ENCODE measurements at places on chromosomes 2 and 18.

- DNase-seq: no peak
Measured at GRCh38 chr18:46013484-46014189, 46.5 kb upstream of the EPG5 start.

GRCh38 chr2:230505162-230505561, 89.2 kb downstream of the SP100 start:
- DNase-seq: no peak

DNA sequence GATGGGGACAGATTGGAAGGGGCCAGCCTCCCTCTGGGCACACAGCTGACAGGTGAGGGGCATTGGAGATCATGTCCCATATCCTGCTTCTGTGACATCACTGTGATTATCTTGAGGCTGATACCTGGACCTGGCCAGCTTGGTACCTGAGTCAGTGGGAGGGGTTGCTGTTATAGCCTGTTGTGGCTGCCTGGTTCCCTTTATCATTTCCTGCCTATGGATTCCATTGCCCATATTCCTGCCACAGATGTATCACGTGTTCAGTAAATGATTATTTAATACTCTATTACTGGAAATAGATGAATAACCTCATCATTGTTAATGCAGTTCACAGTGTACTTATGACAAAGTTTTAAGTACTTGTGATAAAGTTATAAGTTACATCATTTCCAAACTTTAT, 7.8 kb upstream of the SCYGR1 start:
- DNase-seq: no peak

GRCh38 chr2:10446631-10447030, 1.5 kb downstream of the ODC1 start:
- peak; percentile 41 for DNase-seq

- DNase-seq: no peak
Measured at GRCh38 chr18:31267823-31268481, 50.0 kb upstream of the DSG1 start.

- DNase-seq: no peak
Measured at GRCh38 chr2:165239230-165239629, at the start of gene SCN2A. Gene SCN2A, plus strand, starts transcription at chr2:165239414. Its CDS starts 56,410 bp downstream, at chr2:165295824.

GRCh38 chr2:134792186-134792585, 46.2 kb upstream of the ACMSD start:
- no peak for DNase-seq

DNA sequence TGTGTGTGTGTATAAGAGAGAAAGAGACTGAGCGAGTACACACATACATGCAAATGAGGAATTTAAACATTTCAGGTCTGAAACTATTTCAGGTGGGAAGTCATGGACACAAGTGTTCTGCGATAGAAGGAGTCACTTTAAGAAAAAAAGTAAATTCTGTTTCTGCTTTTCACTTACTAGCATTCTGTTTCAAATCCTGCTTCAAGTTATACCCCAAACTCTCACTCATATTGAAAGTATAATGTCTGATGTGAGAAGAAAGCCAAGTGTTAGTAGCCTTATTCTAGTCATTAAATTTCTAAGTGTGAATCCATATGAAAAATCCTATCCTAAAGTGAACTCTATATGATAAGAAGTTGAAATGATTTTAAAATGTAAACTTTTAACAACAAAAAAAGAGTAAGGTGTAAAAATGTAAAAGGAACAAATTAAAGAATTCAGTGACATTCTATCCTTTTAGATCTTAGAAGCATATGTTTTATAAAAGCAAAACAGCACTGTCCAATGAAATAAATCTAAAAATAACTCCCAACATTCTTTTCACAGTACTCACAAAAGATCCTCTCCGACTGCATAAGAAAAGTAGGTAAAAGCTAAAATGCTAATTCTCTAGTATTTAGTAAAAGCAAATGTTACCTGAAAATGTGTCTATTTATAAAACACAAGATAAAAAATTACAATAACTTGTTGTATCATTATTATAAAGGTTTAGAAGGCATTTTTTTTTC, 570.6 kb downstream of the ZEB2 start:
- DNase-seq: no peak

DNA sequence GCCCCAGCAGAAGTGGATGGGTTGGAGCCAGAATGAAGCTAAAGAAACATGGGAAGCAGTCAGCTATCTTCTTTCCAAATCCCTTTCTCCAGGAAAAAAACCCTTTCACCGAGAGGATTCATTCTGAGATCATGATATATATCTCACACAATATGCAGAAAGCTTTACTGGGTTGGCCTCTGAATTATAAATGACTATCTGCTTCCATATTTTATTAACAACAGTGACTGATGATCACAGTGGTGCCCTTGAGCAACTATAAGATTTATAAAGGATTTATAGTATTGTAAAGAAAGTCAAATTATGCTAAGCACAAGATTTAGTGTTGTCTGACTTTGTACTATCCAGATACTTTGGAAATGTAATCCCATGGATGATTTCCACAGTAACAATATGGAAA, 180.3 kb downstream of the KCNE4 start:
- DNase-seq: no peak

DNA sequence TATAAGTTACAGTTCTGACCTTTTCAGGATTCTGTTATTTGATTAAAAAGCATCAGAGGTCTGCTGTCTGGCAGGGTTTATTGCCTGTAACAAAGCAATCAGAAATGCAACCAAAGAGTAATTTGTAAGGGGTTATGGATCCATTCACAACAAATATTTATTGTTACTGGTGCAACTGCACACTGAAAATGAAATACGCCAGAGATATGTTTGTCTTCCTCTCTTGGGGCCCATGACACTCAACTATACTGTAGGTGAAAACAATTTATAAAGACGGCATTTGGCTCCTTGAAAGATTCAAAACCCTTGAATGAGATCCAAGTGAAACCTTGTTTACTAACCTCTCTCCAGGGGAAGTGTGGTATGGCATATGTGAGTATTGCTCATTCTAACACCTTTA, 452.2 kb downstream of the MBD2 start:
- no peak for DNase-seq

GRCh38 chr2:137912371-137912770, 51.9 kb upstream of the HNMT start:
- DNase-seq: no peak

DNA sequence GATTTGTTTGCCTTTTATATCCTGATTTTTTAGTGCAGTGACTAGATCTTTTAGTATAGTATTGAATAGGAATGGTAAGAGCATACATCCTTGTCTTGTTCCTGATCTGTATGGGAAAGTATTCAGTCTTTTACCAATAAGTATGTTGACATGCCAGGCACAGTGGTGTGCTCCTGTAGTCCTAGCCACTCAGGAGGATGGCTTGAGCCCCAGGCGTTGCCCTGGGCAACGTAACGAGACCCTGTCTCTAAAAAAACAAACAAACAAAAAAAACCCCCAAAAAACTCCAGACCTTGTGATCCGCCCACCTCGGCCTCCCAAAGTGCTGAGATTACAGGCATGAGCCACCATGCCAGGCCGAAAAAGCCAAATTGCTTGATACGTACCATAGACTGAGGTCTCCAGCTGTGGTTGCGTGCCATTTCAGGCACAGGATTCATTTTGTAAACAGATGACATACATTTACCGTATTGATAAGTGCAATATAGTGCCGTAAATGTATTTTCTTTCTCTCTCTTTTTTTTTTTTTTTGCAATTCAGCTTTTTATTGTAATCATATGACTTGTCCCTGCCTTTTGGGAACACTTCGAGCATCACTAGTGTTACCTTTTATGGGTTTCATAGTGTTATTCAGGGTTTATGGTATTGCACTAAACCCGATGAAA, 18.5 kb downstream of the BIRC6 start:
- no peak for DNase-seq

- no peak for DNase-seq
Measured at GRCh38 chr2:82780050-82780449, 1679.0 kb downstream of the SUCLG1 start.

- DNase-seq: no peak
Measured at GRCh38 chr2:236731767-236732580, 162.3 kb downstream of the ACKR3 start.

DNA sequence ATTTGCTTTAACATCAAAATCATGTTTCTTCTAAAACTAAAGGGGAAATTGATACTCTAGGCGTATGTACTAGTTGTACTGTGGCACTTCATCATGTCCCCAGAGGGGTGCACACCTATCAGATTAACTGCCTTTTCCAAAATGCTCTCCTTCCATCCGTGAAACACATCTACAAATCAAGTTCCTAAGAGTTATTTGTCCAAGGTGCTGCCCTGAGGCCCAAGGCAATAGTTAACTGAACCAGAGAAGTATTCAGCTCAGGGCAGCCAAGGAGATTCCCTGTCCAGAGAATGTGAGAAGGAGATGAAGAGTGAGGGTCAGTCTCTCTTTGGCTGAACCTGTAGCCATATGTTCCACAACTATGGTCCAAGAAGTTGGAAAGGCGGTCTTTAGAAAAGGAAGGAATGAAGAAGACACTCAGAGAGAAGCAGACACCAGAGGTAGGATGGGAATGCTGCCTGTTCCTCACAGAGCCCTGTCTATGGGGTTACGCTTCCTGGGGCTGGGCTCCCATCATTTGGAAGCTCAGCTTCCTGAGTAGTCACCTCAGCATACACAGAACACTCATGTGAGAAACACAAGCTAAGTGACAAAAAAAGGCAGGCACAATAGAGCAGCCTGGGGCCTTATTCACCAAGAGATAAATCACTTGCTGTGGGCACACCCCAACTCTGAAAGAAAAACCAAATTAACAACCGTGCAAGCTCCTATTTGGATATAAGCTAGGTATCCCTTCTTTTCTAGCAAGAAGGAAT, 55.6 kb downstream of the ANKRD44 start:
- no peak for DNase-seq

DNA sequence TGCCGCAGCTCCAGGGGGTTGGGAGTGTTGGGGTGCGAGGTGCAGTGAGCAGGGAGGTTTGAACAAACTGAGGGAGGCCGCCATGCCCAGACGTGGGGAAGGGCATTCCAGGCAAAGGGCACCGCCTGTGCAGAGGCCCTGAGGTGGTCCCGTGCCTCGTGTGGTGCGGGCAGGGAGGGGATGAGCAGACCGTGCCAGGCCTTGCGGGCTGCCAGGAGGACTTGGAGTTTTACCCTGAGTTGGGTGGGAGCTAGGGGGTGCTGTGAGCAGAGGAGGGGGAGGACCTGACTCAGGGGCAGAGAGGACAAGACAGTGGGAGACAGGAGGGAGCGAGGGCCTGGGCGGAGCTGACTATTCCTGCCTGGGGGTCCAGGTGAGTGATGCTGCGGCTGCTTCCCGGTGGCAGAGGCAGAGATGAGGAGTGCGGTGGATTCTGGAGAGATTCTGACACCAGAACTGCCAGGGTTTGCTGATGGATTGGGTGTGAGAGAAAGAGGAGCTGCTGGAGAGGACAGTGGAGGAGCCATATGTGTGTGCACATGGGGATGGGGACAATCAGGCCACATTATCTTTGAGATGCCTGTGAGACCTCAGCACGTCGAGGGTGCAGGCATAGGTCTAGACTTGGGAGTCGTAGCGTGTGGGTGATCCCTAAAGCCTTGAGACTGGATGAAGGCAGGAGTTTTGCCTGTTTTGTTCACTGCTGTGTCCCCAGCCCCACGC, 23.4 kb downstream of the ZAP70 start:
- no peak for DNase-seq

DNA sequence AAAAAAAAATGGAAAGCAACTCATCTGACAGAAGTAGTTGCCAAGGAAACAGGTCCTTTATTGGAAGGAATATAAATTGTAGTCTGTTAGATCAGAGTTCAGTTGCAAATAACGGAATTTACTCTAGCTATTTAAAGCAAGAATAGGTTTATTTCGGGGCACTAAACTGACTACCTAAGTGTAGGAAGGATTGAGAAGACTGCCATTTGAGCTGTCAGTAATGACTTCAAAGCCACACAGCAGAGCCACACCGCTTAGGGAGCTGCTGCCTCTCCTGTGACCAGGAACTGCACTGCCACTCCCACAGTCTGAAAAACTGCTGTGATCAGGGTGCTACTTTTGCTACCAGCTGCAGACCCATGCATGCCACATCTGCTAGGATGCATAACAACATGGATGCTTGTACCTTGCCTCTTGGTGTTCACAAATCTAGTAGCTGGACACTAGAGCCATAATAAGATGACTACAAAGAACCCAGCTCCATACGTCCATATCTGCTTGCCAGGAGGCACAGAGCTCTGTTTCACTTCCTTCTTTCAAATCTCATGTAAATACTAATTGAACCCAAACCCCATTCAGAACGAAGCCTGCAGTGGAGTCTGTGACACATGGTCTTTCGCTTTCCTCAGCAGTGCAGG, 2.2 kb downstream of the DSG2 start:
- no peak for DNase-seq

DNA sequence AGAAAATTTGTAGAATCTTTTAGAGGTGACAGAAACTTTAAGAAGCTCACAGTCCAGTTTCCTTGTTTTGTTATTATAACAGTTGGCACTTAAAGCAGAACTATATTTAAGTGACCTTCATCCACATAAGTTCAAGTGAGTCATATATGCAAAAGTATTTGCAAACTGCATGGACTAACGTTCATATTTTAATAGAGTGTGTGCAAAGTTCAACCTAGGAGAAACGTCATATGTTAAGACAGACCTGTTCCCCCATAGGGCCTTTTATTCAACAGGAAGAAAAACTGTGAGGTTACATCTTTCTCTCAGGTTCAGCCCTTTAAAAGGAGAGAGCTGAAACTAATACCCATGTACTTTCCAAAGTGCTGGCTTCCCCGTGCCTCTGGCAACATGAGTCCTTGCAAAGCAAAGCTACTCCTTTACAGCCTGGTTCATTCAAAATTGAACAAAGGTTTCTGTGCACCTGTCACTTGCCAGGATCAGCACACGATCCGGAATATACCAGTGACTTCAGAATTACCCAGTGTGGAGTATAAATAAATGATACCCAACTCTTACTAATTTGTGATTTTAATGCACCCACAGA, 280.0 kb upstream of the RAB12 start:
- no peak for DNase-seq

- DNase-seq: no peak
Measured at GRCh38 chr18:46072959-46073358, 899 bp upstream of the PSTPIP2 start.

GRCh38 chr2:20432714-20433113, 14.2 kb upstream of the RHOB start:
- DNase-seq: no peak

DNA sequence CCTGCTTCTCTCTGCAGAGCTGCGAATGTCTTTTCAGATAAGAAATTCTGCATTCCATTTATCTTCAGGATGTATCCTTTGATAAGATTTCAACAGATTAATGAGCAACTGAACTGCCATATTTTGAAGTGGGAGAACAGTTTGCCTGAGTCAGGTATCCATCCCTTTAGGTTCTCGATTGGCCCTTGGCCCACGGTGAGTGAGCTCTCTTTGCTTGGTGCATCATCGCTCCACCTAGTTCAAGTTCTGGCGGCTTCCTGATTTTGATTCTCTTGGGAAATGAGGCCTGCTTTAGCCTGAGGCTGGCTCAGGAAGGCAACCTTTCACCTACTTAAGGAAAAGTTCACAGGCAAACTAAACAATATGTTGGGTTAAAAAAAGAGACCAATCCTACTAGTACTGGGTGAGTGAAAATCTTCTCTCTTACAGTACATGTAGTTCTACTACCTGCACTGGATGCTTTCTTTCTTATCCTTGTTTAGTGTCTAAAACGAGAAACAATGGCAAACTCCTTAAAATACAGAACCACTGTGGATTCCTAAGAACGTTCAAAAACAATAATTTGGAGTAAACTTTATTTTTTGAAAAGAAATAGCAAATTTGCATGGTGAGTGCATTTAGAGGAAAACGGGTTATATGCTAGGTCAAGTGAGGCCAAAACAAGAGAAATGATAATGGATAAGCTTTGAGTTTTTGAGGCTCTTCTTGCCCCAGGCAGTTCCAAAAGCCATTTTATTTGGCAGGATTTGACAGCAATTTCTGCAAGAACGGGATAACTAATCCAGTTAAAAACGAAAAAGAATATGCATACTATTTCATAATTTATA, 837 bp upstream of the ACSL3 start:
- peak; percentile 13 for DNase-seq

Data from hematopoietic multipotent progenitor cell treated with erythropoietin and hydrocortisone succinate and interleukin-3 and kit ligand, for 17 days (in vitro differentiated cells).